ENCODE measurements at places on chromosomes 7 and 10.

DNA sequence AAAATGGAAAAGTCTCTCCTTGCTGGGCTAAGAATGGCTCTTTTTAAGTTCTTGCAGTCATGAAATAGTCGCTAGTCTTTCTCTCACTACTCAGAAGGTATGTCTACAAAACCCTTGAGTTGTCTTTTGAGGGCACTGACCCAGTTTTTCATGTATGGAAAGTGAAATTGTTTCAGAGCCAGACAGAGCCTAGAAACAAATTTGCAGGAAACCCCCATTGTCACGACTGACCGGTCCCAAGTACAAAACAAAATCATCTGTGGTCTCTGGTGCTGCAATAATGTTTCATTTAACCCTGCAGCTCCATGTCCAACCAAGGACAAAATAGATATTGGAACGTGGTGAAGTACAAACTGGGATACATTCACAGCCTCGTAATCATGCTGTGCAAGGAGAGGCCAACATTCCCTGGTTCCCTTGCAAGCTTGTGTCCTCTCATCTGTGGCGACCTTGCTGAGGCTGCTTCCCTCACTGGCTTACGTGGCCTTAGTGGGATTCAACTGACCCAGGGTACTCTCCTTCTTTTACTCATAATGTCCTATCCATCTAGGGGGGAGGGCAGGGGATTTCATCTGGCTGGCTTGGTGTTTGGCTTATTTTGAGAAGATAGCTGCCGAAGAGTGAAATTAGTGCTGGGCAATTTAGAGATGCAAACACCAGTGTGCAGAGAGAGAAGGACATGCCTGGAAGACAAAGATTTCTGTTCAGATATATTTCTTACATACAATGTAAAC, 172.5 kb downstream of the IPMK start:
- DNase-seq: no peak

DNA sequence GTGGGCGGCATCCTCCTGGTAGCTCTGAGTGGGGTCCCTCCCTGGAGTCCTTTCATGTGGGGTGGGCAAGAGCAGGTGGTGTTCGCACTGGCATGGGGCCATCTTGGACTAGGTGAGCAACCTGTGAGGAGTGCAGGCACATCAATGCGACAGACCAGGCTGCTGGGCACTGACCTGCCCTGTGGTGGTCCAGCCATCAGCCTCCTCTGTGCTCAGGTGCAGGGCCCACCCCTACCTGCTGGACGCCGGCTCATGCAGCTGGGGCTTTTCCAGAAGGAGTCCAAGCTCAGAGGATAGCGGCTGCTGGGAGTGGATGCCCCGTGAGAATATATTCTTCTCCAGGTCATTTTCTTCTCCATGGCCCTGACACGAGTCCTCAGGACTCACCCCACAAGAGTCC, 424.4 kb downstream of the GLRX3 start:
- no peak for DNase-seq

- no peak for DNase-seq
These were observed 133.1 kb downstream of the MAPK8 start for GRCh38 chr10:48439581-48440041.

- no peak for DNase-seq
These were observed 85.2 kb upstream of the GLCCI1 start for GRCh38 chr7:7883394-7883793.

DNA sequence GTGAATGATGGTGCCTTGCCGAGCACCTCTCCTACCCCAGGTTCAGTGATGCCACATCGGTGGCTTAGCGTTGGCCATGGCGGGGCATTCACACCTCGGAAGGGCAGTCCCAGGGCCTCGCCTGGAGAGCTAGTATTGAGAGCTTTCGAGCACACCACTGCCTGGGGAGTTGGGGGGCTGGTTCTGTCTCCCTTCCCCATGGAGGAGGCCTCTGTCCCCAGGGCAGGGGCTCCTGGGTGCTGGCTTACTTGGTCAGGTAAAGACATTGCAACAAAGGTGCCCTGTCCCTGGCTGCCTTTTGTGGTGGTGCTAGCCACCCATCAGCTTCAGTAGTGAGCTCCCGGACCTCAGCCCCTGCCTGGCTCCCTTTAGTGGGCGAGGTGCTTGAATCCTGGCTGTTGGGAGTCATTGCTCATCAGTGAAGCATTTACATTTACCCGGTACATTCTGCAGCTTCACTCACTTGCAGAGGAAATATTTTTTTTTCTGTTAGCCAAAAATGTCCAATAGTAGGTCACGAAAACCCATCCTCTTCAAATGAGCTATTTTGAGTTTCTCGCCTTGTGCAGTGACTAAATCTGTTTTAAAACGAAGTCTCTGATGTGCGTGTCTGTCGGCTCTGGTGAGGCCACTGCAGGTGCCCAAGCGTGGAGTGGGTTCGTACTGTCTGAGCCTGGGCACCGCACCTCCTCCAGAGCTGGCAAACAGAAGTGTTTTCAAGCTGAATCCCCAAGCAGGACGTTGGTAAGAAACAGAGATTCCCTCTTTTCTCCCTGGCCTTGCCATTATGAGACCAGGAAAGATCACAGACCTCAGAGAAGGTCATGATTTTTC, 95.5 kb downstream of the INPP5A start:
- no peak for DNase-seq

DNA sequence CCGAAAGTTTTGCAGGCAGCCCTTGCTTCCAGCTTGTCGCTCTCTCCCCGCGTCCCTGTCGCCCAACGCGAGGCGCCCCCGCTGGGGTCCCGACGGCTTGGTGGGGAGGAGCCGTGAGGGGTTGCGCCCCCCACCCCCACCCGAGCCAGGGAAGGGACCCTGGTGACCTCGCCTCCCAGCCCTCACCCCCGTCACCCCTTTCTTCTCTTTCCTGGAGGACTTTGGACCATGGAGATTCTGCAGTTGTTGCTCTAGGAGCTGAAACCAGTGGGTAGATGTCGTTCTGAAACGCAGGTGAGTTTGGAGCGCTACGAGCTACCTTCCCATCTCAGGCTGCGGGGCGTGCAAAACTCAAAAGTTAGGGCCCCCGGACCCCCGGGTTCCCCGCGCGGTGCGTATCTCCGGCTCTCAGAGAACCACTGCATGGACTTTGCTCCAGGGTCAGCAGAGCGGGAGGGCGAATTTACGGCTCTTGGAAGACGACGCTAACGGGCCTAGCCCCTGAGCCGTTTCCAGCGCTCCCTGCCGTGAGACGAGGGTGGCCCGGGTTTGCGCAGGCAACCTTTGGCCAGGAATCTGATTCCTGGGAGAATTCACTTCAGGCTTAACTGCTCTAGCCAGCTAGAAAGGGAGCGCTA, 684 bp upstream of the ATXN7L1 start:
- peak; percentile 45 for DNase-seq

- no peak for DNase-seq
These were observed 76.1 kb downstream of the CUX1 start for GRCh38 chr7:101893341-101894082.

DNA sequence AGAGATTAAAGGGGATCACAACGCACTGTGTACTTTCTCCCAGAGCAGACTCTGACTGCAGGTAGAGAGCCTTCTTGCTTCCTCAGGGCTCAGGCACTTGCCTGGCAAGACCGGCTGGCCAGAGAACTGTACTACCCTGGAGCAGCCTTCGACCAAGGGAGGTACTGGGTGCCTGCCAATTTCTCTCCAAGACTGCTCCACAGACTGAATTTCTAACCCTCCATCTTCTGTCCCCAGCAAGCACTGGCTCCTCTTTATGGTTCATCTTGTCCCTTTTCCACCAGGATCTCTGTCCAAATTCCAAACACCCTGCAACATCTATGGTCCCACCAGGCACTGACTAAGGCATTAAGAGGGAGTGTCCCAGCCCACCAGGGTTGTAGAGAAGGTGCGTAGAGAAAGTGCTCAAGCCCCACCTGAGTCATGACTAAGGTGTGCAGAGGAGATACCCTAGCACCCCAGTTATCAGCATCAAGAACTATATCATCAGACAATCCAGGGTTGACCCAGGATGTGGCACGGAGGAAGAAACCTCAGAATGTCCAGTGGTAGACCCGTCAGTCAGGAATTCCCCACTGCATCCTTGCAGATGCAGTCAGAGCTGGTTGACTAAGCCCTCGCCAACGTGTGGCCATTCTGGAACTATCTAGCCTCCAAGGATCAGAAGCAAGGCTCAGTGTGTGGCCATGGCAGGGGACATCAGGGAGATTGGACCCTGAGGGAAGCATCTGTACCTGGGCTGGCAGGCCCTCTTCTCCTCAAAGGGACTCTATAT, 60.9 kb upstream of the CAMK2B start:
- no peak for DNase-seq

GRCh38 chr7:107959527-107959898, 43.4 kb downstream of the LAMB1 start:
- no peak for DNase-seq

- DNase-seq: no peak
These were observed 146.1 kb upstream of the FAM20C start for GRCh38 chr7:46123-46829.

DNA sequence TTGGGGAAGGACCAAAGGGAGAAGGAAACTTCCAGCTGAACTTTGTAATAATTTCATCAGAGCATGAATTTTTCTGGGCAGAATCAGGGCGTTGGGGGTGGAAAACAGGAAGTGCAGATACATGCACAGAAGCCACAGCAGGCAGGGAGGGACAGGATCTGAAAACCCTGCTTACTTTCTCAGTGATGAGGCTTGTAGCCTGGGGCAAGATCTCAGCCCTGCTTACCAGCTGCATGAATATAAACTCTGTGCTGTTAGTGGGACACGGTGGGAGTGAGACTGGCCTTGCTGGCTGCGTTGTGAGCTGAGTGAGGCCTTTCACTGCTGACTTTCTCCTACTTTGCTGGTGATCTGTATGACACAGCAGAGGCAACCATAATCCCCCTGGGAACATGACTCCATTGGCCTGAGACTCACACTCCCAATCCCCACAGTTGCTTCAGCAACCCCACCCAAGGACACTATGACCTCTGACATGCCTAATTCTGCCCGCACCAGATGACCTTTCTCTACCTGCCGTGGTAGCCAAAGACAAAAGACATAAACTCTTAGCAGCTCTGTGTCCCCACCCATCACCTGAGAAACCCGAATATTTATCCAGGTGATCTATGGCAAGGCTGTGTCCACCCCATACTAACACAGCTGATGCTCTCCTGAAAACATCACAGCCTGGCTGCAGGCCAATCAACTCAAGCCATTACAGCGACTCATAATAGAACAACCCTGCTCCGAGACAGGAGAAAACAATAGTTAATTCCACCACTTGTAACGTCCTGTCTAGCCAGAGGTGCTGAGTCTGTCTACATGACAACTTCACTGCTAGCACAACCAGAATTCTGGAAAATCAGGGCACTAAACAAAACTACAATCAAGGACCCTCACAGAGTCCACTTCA, 190.7 kb upstream of the CHRM2 start:
- no peak for DNase-seq

DNA sequence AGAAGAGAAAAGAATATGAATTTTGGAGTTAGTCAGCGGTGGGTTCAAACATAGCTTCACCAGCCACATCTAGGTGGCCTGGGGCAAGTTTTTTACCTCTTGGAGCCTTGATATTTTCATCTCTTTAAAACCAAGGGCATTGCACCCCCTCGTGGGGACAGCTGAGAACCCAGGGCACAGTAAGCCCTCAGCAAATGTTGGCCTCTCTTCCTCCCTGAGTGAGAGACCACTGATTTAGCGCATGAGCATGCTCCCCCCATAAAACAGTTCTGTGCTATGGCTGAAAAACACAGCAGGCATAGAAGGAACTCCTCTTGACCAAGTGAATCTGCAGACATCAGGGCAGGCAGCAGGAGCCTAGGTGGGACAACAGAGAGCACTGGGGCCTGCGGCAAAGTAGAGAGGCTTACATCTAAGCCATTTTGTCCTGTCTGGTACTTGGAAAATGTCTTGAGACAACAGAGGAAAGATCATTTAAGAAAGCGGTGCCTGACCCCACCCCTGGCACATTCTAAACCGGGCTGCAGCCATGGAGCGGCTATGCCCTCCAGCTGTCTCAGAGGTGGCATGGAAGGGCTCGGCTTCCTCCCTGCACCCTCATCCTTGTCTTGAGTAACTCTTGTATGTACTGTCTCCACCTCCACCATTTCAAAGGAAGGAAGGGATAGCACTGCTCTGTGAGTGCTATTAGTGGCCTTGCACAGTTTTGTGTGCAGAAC, 94.7 kb downstream of the ARHGAP22 start:
- DNase-seq: peak; percentile 44

GRCh38 chr7:152756116-152756515, 3.4 kb upstream of the ACTR3B start:
- DNase-seq: no peak

DNA sequence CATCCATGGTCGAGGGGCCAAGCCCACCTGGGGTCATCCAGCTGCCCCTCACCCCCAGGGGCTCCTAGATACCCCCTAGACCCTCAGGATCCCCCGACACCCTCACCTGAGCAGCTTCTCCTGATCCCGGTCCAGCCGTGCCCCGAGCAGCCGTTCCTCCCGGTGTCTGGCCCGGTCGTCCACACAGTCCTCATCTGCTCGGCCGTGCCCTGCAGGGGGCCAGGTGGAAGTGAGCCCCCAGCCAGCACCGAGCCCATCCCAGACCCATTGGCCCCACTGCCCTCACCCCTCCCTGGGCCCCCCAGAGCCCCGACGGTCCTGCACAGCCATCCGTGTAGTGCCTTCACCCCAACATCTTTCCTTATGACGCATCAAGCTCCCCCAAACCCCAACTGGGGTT, 45.8 kb downstream of the TNRC18 start:
- no peak for DNase-seq

- DNase-seq: no peak
These were observed 107.5 kb downstream of the MKI67 start for GRCh38 chr10:128018691-128019090.

DNA sequence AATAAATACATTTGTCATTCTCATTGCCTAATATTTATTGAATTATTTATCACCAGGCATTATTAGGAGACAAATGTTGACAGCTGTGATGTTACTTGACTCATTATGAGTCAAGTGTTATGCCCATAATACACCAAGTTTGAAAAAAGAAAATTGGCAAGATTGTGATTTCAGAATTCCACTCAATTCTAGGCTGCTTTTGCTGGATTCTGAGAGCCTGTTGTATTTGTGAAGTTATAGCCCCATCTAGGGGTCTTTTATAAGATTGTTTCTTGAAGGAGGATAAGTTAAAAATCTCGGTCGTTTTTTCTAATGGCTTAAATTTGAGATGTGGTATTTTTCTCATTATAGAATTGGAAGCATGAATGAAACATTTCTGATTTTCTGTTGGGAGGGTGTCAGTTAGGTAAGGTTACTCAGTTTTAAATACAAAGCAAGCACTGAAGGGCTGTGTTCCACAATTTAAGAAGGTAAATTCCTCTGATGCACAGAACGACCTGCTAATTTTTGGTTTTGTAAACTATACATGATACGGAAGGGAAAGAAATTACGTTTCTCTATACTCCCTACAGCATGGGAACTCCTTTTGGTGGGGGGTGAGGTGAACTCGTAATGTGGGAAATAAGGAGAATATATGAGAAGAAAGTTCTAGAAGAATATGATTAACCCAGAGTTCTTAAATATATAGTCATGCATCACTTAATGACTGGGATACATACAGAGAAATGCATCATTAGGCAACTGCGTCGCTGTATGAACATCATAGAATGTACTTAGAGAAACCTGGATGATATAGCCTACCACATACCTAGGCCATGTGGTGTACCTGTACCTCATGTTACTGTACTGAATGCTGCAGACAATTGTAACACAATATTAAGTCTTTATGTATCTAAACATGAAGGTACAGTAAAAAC, 2.6 kb downstream of the STK31 start:
- DNase-seq: no peak

GRCh38 chr10:1468811-1469210, 268.5 kb downstream of the ADARB2 start:
- DNase-seq: no peak
